Natural killer cell treated with Interleukin-12 subunit alpha and Interleukin-12 subunit beta and Interleukin-15 and Interleukin-18, amount 100 ng/mL, for 72 hours (primary cell): ENCODE measurements at places on chromosomes 6 and 20.
A peak's percentile ranks its signal among the peaks of the same experiment; 100 is the strongest.

DNA sequence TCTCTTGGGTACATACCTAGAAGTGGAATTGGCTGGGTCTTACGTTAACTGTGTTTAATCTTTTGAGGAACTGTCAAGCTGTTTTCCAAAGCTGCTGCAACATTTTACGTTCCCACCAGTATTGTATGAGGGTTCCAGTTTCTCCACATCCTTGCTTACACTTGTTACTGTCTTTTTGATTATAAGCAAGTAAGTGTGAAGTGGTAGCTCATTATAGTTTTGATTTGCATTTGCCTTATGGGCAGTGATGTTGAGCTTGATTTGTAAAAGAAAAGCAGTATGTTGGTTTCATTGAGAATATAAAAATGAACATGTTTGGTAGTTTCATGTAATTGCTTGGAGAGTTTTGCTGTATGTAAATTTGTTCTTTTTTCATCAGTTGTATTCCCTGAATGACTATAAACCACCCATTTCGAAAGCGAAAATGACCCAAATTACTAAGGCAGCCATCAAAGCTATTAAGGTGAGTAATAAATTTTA, 40.4 kb downstream of the SCAF8 start:
- H3K4me3 ChIP-seq, result peak overlapping the region; percentile 47
- H3K4me1 ChIP-seq, result peaks cover 43% of the 10 kb centered on the region
- peak overlapping the region; percentile 75 for H3K27ac ChIP-seq
- DNase-seq, result no peak
- H3K27me3 ChIP-seq, result no peaks in the 10 kb centered on the region

GRCh38 chr6:82597201-82597600, 233.6 kb downstream of the TPBG start:
- no peaks in the 10 kb centered on the region for H3K4me1 ChIP-seq
- no peak overlapping the region for H3K27ac ChIP-seq
- no peak for DNase-seq
- H3K27me3 ChIP-seq, result peaks cover 3% of the 10 kb centered on the region

DNA sequence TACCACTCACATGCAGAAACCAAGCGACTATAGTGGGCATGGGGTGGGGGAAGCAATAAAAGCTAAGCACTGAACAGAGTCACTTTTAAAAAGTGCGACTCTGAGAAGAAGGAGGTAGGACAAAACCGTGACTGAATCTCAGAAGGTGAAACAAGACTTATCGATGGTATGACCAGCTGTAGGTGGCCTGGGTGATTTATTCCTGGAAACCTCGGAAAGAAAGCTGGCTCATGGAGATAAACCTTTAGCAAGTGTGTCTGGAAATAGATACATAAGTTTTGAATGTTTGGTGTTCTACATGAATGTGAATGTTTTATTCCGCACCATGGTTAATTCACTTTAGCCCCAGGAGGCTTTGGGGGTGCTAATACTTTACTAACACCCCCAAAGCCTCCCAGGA, 43.9 kb downstream of the BANF2 start:
- H3K4me3 ChIP-seq, result no peak overlapping the region
- H3K27ac ChIP-seq, result no peak overlapping the region
- no peak for DNase-seq
- H3K4me1 ChIP-seq, result peaks cover 2% of the 10 kb centered on the region
- H3K27me3 ChIP-seq, result no peaks in the 10 kb centered on the region
- no peaks in the 10 kb centered on the region for H3K36me3 ChIP-seq

DNA sequence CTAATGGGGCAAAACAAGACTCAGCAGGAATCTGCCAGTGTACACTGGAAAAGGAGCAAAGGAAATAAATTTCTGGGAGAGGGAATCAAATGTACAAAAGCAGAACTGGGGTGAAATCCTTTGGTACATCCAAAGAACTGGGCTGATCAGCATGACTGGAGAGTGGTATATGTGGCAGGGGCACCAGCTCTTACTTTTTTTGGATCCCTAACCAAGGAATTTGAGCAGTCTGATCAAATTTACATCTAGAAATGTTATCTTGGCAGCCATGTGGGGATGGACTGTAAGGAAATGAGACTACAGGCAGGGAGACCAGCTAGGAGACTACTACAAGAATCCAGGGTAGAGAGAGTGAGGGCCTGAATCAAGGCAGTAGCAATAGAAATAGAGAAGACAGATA, 1.2 kb upstream of the ZSCAN31 start:
- peaks cover 5% of the 10 kb centered on the region for H3K4me1 ChIP-seq
- H3K27me3 ChIP-seq, result no peaks in the 10 kb centered on the region
- DNase-seq, result no peak
- H3K4me3 ChIP-seq, result no peak overlapping the region
- peaks cover 13% of the 10 kb centered on the region for H3K36me3 ChIP-seq

- H3K4me1 ChIP-seq, result no peaks in the 10 kb centered on the region
- H3K27me3 ChIP-seq, result peaks cover 13% of the 10 kb centered on the region
- no peak overlapping the region for H3K27ac ChIP-seq
- H3K36me3 ChIP-seq, result peaks cover 10% of the 10 kb centered on the region
- H3K4me3 ChIP-seq, result no peak overlapping the region
Measured at GRCh38 chr6:163113358-163113962, 301.1 kb upstream of the QKI start.

GRCh38 chr6:15618685-15619084, 44.1 kb downstream of the DTNBP1 start:
- peaks cover 32% of the 10 kb centered on the region for H3K4me1 ChIP-seq
- H3K27me3 ChIP-seq, result no peaks in the 10 kb centered on the region
- peaks cover 15% of the 10 kb centered on the region for H3K36me3 ChIP-seq
- no peak overlapping the region for H3K4me3 ChIP-seq

- peaks cover 2% of the 10 kb centered on the region for H3K4me1 ChIP-seq
- H3K36me3 ChIP-seq, result no peaks in the 10 kb centered on the region
- no peak for DNase-seq
- H3K27ac ChIP-seq, result no peak overlapping the region
- no peaks in the 10 kb centered on the region for H3K27me3 ChIP-seq
Measured at GRCh38 chr20:11001764-11002540, 328.2 kb upstream of the JAG1 start.

DNA sequence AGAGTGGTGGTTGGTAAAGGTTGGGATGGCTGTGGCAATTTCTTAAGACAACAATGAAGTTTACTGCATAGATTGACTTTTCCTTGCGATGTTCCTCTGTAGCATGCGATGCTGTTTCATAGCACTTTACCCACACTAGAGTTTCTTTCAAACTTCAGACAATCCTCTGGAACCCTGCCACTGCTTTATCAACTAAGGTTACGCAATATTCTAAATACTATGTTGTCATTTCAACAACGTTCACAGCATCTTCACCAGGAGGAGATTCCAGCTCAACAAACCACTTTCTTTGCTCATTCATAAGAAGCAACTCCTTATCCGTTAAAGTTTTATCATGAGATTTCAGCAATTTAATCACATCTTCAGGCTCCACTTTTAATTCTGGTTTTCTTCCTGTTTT, 161.2 kb upstream of the NRSN1 start:
- no peak overlapping the region for H3K4me3 ChIP-seq
- no peaks in the 10 kb centered on the region for H3K36me3 ChIP-seq
- no peaks in the 10 kb centered on the region for H3K27me3 ChIP-seq
- H3K4me1 ChIP-seq, result no peaks in the 10 kb centered on the region

DNA sequence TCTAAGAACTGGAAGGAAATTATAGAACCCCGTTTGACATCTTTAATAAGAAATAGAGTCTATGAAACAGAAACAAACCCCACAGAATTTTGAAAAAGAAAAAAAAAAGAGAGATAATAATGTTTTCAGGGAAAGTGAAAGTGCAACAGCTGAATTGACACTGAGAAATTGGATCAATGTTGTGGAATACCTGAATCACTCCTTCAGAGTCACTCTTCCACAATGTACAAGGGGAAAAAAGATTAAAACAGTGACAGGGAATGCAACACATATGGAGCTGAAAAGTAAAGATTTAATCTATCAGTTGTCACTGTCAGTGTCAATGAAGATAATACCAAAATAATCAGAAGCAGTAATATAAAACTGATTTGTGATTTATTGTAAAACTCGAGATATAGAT, 520.8 kb upstream of the HS3ST5 start:
- no peaks in the 10 kb centered on the region for H3K4me1 ChIP-seq
- H3K27ac ChIP-seq, result no peak overlapping the region
- H3K27me3 ChIP-seq, result no peaks in the 10 kb centered on the region
- H3K4me3 ChIP-seq, result no peak overlapping the region

DNA sequence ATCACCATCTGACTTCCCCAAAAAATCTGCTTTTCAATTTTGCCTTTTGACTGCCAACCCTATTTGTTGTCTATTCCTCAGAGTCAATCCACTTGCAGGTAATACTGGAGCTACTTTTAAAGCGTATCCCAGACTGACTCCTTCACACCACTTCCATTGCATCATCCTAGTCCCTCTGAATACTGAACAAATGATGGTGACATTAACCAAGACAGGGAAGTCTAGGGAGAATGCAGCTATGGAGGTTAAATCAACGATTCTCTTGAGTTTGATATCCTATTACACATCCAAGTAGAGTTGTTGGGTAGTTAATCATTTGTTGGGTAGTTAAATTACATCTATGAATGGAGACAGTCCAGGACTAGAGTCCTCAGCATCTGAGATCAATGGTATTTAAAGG, 2.0 kb downstream of the OGFRL1 start:
- H3K4me1 ChIP-seq, result peaks cover 53% of the 10 kb centered on the region
- H3K4me3 ChIP-seq, result peak overlapping the region; percentile 56
- H3K27ac ChIP-seq, result peak overlapping the region; percentile 58

GRCh38 chr6:141406761-141407160, 726.0 kb upstream of the GJE1 start:
- no peak overlapping the region for H3K27ac ChIP-seq
- peaks cover 6% of the 10 kb centered on the region for H3K36me3 ChIP-seq
- H3K27me3 ChIP-seq, result no peaks in the 10 kb centered on the region
- H3K4me3 ChIP-seq, result no peak overlapping the region

- peaks cover 6% of the 10 kb centered on the region for H3K36me3 ChIP-seq
- H3K4me1 ChIP-seq, result peaks cover 38% of the 10 kb centered on the region
- H3K4me3 ChIP-seq, result peak overlapping the region; percentile 52
- no peak for DNase-seq
Measured at GRCh38 chr20:46013322-46013828, 4.7 kb downstream of the MMP9 start.

- no peak overlapping the region for H3K4me3 ChIP-seq
- no peaks in the 10 kb centered on the region for H3K36me3 ChIP-seq
- H3K27ac ChIP-seq, result no peak overlapping the region
- no peaks in the 10 kb centered on the region for H3K4me1 ChIP-seq
Measured at GRCh38 chr6:32785781-32786533, 22.6 kb upstream of the HLA-DQB2 start.

DNA sequence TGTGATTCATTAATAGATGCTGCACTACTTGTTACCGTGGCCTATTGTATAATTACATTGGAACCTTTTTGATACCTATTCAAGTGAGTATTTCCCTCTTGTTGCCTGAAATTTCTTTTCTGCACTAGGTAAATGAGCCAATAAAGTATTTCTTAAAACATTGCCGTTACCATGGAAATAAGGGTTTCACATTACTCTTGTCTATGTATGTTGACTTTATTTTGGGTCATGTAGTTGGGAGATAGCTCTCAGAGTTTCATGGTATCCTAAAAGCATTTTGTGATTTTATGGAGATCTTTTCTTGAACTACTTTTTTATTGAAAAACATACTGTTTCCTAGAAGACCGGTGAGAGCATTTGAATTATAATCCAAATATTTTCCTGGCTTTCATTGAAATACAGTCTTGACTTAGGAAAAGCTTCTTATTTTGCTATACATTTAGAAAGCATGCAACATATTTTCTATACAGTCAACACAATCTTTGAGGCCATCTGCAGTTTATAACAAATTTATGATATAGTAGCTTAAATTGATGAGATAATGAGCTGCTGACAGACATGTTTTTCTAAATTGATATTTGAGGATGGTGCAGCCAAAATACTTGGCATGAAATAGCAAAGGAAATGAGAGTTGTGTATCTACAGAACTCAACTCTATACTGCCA, 650.4 kb downstream of the RFPL4B start:
- no peak overlapping the region for H3K4me3 ChIP-seq
- no peaks in the 10 kb centered on the region for H3K27me3 ChIP-seq
- no peak for DNase-seq
- no peaks in the 10 kb centered on the region for H3K36me3 ChIP-seq
- no peak overlapping the region for H3K27ac ChIP-seq
- H3K4me1 ChIP-seq, result no peaks in the 10 kb centered on the region

GRCh38 chr6:56230976-56231566, 16.3 kb downstream of the COL21A1 start:
- no peaks in the 10 kb centered on the region for H3K27me3 ChIP-seq
- no peaks in the 10 kb centered on the region for H3K4me1 ChIP-seq
- H3K4me3 ChIP-seq, result no peak overlapping the region
- H3K27ac ChIP-seq, result no peak overlapping the region
- no peak for DNase-seq

DNA sequence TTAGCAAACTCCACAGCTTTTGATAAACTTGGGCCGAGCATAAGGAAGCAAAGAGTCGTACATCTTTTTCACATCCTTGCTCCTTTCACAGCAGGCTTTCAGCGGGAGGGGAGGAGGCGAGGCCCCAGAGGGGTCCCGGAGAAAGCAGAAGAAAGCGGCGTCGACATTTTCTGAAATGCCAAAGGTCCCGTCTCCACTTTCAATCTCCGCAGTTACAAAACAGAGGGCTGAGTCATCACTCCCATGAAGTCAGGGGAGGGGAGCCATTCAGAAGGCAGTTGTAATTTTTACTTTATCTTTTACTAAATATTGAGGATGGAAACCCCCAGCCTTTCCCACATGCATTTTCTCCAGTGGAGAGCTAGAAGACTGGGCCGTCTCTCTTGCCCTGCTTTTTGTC, 174.2 kb upstream of the THBS2 start:
- H3K27me3 ChIP-seq, result peaks cover 2% of the 10 kb centered on the region
- H3K4me3 ChIP-seq, result no peak overlapping the region
- DNase-seq, result no peak
- H3K27ac ChIP-seq, result no peak overlapping the region
- no peaks in the 10 kb centered on the region for H3K4me1 ChIP-seq
- peaks cover 15% of the 10 kb centered on the region for H3K36me3 ChIP-seq

DNA sequence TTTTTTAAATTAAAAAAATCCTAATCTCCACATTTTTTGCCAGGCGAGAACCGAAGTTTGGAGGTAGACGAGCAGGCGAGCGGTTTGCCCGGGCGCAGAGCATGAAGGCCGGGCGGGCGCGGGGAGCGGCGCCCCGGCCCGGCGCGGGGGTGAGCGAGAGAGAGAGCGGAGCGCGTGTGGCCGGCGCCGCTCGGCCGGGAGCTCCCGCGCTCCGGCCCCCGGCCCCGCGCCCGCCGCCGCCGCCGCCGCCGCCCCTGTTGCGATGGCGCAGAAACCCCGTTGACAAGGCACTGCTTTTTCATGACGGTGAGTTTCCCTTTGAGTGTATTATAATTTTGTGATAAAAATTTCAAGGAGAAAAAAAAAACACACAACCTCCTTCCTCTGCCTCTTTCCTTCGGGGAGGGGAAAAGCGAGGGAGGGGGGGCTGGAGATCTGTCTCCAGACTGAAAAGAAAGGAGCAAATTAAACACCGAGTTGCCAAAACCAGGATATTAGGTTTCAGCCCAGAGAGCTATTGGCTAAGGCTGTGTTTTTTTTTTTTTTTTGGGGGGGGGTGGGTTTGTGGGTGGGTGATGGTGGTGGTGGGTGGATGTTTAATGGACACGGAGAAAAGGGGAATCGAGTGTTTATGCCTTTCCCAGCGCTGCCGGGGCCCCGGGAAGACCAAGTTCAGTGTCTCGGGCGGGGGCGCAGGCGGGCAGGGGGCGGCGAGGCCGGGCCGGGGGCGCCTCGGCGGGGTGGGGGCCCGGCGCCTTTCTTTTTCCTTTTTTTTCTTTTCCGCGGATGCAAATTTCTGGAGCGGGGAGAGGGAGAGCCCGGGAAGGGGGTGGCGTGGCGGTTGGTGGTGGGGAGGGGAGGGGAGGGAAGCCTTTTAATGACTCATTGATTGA, at the start of gene BICRAL:
TSS of gene BICRAL (plus strand) at position 257 of the 893 bp plus-strand sequence. CDS start 39,971 bp downstream, outside the sequence.
- H3K27me3 ChIP-seq, result no peaks in the 10 kb centered on the region
- peaks cover 10% of the 10 kb centered on the region for H3K4me1 ChIP-seq
- H3K36me3 ChIP-seq, result peaks cover 5% of the 10 kb centered on the region
- H3K27ac ChIP-seq, result peak within 1 kb of the TSS; percentile 98

- H3K27ac ChIP-seq, result no peak overlapping the region
- no peak for DNase-seq
- H3K27me3 ChIP-seq, result peaks cover 12% of the 10 kb centered on the region
- H3K4me1 ChIP-seq, result no peaks in the 10 kb centered on the region
- no peaks in the 10 kb centered on the region for H3K36me3 ChIP-seq
Measured at GRCh38 chr6:14284969-14285590, 167.5 kb downstream of the CD83 start.
